Muscle of arm (tissue), 14 donors: ENCODE measurements at places on chromosomes 4 and X. TPM values are rescaled to one million over a fixed set of nuclear protein-coding genes. Genes with fewer than 3 reads are reported as not detected.

Gene PABPC4L
- polyA plus RNA-seq, result 9.2 TPM

Gene OTC
- 0.13 TPM for polyA plus RNA-seq

DNA sequence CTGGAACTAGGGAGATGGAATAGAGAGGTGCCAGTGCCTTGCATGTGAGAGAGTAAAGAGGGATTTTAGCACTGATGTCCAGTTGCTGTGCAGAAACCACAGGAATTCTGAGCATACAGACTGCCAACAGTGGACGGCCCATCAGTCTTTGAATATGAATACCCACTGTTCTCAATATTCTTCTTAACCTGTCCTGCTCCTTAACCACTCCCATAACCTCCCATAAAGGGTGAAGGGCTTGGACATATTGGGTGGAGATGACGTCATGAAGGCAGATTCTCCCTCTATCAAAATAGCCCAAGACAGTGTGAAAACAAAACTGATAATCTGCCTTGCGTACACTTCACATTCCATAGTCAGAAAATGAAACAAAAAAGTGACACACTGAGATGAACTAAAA is 1313.7 kb upstream of the PABPC4L start:
- no peak for DNase-seq

Gene ZBTB33
- polyA plus RNA-seq, result 18.2 TPM

Gene SSX3
- polyA plus RNA-seq, result not detected

- no peak for DNase-seq
Observed at GRCh38 chrX:93673869-93674271, at the start of gene FAM133A. Gene FAM133A (plus strand): TSS chrX:93674206. CDS start chrX:93709420, 35,214 bp downstream.
